ENCODE measurements at places on chromosomes 11 and 22. TPM values are rescaled to one million over a fixed set of nuclear protein-coding genes. Genes with fewer than 3 reads are reported as not detected.

THRSP gene
- not detected for total RNA-seq

FAM180B gene
- not detected for total RNA-seq

UCP3 gene
- total RNA-seq: under 0.01 TPM

NRGN gene
- 0.83 TPM for total RNA-seq

OTOG gene
- total RNA-seq: not detected

RASL10A gene
- total RNA-seq: not detected

TUT1 gene
- total RNA-seq: 4.3 TPM

CXCR5 gene
- total RNA-seq: not detected

OR5AL1 gene
- not detected for total RNA-seq

IL17REL gene
- total RNA-seq: not detected

Measured in IMR-90 (cell line).